ENCODE measurements at places on chromosomes 1 and 21. TPM values are rescaled to one million over a fixed set of nuclear protein-coding genes. Genes with fewer than 3 reads are reported as not detected.

RHCE gene
- total RNA-seq, result 1.0 TPM

AHDC1 gene
- total RNA-seq, result 47.4 TPM

LRRN2 gene
- 1.7 TPM for total RNA-seq

JAM2 gene
- 32.3 TPM for total RNA-seq

OR10Z1 gene
- not detected for total RNA-seq

SPRR1A gene
- not detected for total RNA-seq

LBR gene
- 11.7 TPM for total RNA-seq

DNA sequence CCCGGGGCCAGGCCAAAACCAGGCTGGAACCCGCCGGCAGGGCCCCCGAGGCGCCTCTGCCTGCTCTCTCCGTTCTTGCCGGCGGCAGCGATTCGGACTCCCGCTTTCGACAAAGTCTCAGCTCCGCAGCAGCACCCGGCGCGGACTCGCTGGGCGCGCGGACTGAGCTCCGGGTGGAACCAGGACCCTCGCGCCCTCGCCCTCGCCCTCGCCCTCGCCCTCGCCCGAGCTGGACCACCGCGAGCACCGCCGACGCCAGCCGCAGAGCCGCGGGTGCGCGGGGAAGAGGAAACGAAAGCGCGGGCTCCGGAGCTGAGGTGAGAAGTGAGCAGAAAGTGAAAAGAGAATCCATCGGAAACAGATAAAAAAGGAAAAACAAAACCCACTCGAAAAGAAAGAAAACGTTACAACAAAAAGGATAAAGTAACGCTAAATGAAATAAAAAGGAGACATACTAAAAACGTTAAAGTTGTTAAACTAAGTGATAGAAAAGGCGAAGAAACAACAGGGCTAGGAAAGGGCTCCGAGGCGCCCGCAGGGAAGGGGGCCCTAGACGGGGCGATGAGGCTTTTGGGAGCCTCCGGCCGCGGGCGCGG is 64.9 kb downstream of the MEF2D start:
- DNase-seq, result peak; percentile 40

DNA sequence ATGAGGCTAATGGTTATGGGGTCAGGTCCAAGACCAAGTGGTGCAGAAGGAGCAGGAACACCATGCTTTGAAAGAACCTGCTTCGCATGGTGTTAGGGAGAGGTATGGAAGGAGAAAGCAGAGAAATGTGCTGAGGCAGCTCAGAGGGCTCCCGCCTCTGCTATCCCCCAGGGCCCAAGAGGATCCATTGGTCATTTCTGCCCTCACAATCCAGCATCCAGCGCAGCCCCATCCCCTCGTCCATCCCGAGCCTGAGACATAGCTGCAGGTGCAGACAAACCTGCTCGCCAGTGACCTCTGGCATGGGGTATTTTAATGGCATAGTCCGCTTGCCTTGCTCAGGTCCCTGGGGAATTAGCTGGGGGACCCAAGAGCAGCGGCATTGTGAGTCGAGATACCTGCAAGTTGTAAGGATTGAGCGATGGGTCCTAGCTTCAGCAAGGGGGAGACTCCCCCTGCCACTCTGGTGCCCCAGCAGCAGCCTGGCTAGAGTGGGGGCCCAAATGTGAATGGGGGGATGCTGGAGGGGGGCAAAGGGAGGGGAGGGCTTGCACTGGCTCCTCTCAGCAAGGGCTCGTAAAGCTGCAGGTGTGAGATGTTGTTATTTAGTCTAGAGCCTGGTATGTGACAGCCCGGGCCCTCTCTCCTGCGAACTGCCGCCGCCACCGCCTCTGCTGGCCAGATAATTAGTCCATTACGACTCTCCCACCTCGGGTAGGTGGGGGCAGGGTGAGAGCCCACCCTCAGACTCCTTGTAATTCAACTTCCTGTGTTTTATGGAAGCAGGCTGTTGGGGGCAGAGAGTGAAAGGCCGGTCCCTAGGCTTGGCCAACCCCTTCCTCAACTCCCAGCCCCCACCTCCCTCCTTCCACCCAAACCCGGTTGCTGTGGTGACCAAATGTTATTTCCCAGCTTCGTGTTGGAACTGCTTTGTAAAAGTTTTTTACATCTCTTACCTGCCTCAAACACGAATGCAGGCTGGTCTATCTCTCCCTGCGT is 118.8 kb downstream of the RNF220 start:
- no peak for DNase-seq

GRCh38 chr1:3389093-3389833 is 65.2 kb upstream of the ARHGEF16 start:
- no peak for DNase-seq

GRCh38 chr1:36160949-36161485 is 5.1 kb downstream of the MAP7D1 start:
- peak; percentile 83 for DNase-seq

DNA sequence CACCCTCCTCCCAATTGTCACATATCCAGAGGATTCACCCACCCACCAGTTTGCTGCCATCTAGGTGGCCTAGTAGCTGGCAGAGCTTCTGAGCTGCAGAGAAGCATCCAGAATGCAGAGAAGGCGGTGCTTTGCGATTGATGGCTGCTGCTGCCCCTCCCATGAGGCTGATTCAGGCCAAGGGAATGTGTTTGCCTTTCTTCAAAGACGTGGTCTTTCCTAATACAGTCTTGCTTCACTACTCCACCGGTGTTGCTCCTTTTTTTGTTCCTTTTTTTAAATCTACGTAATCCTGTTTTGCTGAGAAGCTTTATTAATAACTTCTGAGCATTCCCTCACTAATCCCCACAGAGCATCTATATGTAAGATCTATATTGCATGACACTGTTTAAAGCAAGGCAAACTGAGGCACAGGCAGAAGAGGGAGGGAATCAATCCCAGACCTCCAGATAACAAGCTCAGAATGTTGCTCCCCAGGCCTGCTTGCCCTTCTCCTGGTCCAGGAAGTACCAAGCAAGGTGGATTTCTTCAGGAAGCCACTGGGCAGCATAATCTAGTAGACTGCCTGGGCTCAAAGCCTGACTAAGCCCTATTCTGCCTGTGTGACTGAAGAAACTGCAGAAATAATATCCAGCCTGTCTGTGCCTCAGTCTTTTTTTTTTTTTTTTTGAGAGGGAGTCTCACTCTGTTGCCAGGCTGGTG is 275.5 kb upstream of the FMN2 start:
- no peak for DNase-seq

DNA sequence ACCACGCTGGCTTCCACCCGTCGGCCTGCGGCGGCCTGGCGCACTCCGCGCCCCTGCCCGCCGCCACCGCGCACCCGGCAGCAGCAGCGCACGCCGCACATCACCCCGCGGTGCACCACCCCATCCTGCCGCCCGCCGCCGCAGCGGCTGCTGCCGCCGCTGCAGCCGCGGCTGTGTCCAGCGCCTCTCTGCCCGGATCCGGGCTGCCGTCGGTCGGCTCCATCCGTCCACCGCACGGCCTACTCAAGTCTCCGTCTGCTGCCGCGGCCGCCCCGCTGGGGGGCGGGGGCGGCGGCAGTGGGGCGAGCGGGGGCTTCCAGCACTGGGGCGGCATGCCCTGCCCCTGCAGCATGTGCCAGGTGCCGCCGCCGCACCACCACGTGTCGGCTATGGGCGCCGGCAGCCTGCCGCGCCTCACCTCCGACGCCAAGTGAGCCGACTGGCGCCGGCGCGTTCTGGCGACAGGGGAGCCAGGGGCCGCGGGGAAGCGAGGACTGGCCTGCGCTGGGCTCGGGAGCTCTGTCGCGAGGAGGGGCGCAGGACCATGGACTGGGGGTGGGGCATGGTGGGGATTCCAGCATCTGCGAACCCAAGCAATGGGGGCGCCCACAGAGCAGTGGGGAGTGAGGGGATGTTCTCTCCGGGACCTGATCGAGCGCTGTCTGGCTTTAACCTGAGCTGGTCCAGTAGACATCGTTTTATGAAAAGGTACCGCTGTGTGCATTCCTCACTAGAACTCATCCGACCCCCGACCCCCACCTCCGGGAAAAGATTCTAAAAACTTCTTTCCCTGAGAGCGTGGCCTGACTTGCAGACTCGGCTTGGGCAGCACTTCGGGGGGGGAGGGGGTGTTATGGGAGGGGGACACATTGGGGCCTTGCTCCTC is 1.9 kb downstream of the OLIG2 start:
- no peak for DNase-seq
